Occipital lobe (tissue), 3 donors: ENCODE measurements at places on chromosomes 7 and 10.

DNA sequence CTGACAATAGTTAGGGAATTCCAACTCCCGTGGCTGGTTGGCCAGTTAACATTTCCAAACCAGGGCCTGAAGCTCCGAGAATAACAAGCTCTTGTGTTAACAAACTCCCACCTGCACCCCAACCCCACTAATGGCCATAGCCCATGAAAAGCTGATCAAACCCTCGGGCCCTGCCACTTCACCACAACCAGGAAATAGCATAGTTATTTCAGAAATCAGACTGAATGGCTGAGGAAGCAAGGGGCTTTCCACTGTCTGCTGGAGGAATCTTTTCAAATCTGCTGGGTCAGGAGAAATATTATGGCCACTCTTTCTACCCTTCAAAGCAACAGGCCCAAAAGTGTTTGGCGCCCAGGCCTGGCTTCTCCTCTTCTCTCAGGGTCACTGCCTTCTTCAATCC, 145.6 kb downstream of the GLCCI1 start:
- no peak for DNase-seq

DNA sequence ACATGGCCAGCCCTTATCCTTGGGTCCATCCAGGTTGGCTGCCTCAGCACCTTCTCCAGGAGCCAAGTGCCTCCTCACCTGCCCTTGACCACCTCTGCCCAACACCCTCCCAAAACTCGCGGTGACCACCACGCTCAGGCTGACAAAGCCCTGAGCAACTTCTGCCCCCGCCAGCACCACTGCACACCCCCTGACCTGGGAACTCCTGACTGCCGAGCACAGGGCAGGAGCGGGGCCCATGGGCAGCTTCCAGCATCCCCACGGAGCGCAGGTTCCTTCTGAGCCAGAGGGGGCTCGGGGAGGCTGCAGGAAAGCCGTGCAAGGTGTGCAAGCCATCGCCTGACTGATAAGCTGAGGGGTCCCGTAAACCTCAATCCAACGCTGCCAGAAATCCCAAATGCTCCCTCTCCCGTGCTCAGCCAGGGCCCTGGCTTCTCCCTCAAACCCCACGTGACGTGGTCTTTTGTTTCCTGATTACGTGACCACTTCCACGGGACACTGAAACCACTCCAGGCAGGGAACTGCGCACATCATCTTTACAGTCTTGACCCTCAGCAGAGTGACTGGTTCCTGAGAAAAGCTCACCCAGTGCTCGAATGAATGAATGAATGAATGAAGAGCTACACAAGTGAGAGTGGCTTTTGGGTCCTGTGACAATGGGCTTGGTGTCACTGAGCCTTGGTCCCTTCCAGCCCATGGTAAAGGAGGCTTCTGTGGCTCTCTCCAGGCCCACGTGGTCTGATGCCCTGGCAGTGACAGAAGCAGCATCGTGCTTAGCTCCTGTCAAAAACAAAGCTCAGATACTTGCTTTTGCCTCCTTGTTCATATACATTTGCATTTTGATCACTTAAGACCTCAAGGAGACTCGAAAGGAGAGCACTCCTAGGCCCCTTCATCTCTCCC, 249.8 kb upstream of the PPP2R2D start:
- no peak for DNase-seq

DNA sequence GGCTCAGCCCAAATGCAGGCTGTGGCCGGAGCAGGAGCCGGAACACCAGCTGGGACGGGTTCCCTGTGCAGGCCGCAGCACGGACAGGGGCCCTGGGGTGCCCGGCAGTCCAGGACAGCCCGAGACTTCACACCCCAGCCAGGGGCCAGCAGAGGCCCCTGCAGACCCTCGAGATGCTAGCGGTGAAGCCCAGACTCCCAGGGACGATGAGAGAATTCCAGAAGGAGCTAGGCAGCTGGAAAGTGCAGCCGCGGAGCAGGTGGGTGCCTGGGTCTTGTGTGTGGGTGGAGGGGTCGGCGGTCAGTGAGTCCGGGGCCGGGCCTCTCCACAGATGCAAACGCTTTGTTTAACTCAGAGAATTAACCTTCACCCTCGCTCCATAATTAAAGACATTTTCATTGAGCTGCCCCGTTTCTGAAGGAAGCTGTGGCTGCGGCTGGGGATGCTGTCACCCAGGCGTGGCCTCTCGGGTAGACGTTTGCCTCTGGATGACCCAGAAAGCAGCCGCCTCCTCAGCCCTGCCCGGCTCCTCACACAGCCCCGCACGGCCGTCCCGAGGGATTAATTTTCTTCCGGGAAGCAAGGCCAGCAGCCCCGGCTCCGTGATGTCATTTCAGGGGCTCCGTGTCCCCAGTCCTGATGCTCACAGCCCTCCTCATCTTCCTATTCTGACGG, 26.5 kb downstream of the KNDC1 start:
- DNase-seq = no peak

- DNase-seq = no peak
These were observed 39.9 kb downstream of the OGDH start for GRCh38 chr7:44646176-44646920.

GRCh38 chr10:71737834-71738197, 18.2 kb upstream of the C10orf105 start:
- DNase-seq = no peak

GRCh38 chr7:11726001-11726793, 105.8 kb downstream of the THSD7A start:
- DNase-seq = no peak

DNA sequence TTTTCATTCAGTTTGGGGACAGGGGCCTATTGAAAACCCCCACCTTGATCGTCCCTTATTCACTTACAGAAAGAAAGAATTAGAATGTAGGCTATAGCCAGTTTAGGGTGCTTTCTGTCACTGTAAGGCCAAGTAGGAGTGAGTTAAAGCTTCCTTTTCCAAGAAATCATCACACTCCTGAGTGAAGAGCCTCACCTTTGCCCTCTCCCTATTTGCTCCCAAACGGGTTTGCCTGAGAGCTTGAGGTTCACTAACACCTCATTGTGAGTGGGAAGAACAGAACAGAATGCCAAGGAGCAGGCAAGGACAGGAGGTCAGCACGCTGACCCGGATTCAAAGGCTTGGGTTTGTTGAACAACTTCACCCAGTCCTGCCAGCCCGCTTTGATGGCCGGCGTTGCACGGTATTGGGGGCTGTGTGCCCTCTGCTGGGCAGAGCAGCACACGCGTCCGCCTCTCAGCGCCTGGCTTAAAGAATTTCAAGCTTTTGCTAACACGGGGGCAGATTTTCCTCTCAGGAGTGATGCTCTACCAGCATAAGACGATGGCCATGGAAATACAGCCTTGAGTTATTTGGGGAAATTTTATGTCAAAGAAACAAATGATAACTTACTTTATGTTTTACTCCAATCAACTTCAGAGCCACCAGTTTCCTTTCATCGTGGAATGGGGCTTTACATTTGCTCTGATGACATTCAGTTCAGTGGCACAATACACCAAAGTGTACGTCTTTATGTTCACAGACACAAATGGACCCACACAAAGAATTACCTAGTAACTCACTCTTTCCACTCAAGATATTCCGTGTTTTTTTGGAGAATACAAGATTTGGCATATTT, 470.0 kb downstream of the SUGCT start:
- DNase-seq = peak; percentile 2

DNA sequence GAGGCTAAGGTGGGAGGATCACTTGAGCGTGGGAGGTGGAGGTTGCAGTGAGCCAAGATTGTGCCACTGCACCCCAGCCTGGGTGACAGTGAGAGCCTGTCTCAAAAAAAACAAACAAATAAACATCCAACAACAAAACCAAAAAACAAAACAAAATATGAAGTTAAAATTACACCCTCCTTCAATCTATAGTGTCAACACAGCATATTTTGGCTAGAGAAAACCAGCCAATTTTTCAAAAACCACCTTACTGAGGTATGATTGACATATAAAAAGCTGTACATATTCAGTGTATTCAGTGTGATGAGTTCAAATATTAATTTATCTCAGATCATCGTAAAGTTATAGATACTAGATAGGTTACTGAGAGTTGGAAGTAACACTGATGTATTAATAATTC, 102.4 kb downstream of the ICA1 start:
- DNase-seq = no peak
